Cortex of kidney (tissue), 1 donor: ENCODE measurements at places on chromosomes 12 and 14.

- DNase-seq = no peak
These were observed 13.5 kb upstream of the TESPA1 start for GRCh38 chr12:54997929-54998522.

DNA sequence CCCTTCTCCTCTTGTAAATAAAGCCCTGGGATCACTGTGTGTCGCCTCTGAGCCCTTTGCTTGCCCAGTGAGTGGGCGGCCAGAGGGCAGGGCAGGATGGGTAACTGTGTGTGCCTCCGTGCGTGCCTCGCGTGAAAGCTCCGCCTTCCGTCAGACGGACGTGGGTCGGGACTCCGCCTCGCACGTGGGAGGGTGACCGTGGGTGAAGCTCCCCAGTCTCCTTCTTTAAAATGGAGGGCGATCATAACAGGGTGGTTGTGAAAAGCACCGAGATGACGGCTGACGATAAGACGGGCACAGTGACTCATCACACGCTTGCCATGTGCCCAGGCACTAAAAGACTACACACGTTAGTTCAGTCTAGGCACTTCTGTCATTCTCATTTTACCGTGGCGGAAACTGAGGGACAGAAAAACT is 9.2 kb downstream of the PHB2 start:
- DNase-seq = no peak

- DNase-seq = no peak
These were observed 33.8 kb upstream of the PWP1 start for GRCh38 chr12:107651571-107652449.

- no peak for DNase-seq
These were observed 27.1 kb upstream of the TCL1A start for GRCh38 chr14:95741038-95741490.

DNA sequence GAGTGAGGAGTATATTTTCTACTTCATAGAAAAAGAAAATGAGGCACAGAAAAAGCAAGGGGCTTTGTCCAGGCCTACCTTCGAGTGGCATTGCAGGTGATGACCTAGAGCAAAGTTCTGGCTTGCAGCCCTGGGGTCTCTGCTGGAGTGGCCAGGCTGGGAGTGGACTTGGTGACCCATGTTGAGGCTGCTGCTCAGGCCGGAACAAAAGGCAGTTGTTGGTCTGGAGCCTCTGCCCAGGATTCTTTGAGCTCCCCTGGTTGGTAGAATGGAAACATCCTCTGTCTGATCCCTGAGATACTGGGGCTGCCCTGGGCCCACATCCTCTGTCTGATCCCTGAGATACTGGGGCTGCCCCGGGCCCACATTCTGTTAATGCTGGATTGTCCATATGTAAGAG is 86.1 kb downstream of the ADCK1 start:
- no peak for DNase-seq

DNA sequence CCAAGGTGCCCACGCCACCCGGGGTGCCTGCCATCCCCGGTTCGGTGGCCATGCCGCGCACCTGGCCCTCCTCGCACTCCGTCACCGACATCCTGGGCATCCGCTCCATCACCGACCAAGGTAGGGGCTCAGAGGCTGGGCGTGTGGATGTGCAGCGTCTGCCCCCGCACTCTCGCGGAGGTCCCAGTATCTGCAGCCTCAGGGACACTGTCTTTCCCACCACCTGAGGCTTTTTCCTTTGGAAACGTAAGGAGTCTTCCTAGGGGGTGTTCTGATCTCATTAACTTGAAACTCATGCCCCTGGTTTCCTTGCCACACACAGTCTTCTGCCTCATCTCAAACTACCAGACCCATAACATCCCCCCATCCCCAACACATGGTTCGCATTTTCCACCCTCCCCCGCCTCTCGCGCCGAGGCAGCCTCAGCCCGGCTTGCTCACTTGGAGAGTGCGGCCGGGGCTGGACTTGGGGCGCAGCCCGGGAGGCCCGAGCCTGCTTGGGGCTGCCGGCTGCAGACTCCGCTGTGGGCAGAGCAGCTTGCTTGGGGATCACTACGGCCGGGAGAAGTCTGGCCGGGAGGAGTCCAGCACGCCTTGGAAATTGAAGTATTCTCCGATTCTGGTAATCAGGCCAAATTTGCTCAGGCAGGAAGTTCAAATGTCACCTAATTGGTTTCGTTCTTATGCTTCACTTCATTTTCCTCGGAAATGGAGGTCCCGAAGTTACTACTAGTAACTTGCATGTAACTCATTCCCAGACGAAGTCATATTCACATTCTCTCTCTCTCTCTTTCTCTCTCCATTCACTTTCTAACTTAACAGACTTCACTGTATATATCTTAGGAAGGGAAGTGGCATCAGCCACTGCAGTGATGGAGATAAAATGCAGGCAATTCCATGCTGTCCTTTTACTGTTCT is 2.0 kb downstream of the PAX9 start:
- DNase-seq = no peak

DNA sequence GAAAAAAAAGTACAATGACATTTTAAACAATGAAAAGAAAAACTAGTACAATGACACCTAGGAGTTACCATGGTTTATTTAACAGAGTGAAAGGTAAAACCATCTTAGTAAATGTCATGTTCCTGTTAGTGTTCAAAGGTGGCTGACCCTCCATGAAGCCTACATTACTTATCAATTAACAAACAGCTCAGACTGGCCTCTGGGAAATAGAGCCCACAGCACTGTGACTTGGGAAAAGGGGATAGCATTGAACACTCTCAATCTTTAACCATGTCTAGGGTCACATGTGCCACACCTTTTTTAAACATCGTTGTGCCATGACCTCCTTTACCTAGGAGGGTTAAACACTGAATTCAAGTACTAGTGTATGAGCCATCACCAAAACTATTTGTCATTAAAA is 106.3 kb upstream of the SOX5 start:
- no peak for DNase-seq

GRCh38 chr14:61080591-61081010 is 99.6 kb downstream of the SLC38A6 start:
- DNase-seq = no peak

GRCh38 chr12:92735131-92735721 is 32.4 kb downstream of the PLEKHG7 start:
- DNase-seq = no peak

GRCh38 chr12:8465301-8465996 is 9.7 kb downstream of the CLEC6A start:
- no peak for DNase-seq

DNA sequence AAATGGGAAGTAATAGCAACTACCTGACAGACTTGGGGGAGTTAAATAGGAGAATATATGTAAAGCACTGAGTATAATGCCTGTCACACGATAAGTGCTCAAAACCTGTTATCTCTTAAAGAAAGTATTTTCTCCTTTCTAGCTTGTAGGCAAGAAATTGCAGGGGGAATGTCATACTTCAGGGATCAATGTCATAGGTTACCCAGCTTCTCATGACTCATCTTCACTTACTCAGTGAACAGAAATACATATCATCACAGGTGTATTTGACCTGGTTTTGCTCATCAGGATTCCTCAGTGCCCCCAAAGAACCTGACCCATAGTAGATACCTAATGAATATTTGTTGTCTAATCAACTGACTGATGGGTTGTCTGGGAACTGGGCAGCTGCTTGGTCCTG is 285.0 kb upstream of the ATP2B1 start:
- no peak for DNase-seq

- no peak for DNase-seq
These were observed 77.1 kb downstream of the RASSF9 start for GRCh38 chr12:85759091-85759490.

GRCh38 chr14:28373721-28374120 is 392.9 kb upstream of the FOXG1 start:
- no peak for DNase-seq

DNA sequence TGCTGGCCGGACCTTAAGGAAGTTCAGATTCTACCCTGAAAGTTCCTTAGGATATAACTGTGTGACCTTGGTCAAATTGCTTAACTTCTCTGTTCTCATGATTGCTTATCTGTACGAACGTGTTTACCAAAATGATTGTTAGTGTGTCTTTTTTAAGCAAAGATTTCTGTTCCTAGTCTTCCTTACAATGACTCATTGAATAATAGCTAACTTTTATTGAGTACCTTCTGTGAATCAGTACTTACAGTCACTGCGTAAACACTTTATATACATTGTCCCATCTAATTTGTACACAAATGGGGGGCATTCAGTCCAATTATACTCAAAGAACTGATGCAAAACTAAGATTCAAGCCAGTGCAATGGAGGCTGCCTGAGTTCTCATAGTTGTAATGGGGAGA is 4.2 kb upstream of the TMEM30B start:
- no peak for DNase-seq

GRCh38 chr12:116188581-116188980 is 88.9 kb downstream of the MED13L start:
- DNase-seq = no peak

- no peak for DNase-seq
These were observed 79.0 kb downstream of the PITPNM2 start for GRCh38 chr12:123071857-123072256.

DNA sequence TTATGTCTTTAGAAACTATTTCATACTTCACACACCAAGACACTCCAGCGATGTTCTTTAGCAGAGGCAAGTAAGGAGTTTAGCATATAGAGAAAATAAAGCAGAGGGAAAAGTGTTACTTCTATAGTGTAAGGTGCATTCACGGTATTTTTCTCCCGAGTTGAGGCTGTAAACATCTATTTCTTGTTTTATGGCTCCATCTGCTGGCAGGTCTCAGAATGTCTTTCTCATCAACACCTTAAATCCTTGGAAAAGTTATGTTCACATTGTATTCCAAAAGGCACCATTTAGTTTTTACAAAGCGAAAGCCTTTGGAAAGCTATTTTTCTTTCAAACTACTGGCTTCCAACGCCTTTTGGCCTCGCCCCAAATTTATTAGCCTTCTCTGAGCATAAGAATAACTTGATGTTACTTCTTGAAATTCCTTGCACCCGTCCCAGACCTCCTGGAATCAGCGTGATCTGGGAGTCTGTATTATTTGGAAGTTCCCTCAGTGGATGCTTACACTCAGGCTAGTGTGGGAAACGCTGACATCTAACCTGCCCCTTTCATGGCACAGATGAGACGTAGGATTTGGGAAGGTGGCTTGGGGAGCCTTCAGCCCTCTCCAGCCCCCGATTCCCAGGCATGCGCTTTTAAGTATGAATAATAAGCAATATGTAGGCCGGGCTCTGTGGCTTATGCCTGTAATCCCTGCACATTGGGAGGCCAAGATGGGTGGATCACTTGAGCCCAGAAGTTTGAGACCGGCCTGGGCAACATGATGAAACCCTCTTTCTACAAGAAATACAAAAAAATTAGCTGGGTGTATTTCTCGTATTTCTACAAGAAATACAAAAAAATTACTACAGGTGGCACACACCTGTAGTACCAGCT is 1.9 kb upstream of the PIWIL1 start:
- DNase-seq = no peak

GRCh38 chr14:45902241-45902640 is 649.2 kb upstream of the MIS18BP1 start:
- no peak for DNase-seq

DNA sequence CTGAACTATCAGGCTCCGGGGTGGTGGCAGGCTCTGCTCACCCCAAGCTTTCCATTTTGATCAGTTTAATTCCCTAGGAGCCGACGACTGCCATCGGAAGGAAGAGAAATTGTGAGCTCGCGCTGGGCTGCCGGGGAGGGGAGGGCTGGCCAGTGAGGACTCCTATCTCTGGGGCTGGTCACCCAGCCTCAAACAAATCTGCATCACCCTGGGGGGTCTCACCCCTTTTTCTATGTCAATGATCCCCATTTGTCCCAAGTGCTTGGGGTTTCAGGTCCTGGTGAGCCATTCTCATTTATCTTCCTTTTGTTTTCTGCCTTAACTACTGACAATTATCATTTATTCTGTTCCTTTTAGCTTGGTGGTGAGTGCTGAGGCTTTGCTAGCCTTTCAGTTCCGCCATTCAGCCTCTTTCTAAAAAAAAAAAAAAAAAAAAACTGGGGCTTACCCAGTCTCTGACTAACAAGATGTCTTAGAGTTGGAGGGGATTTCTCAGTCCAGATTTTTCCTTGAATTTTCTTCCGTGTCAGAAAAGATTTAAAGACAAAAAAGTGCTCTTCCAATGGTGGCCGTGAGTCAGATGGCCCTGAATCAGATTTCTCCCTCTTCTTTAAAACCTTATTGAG is 22.8 kb upstream of the USP44 start:
- DNase-seq = no peak

GRCh38 chr14:55212634-55213033 is 21.2 kb upstream of the DLGAP5 start:
- DNase-seq = no peak

- no peak for DNase-seq
These were observed 9.7 kb upstream of the SGPP1 start for GRCh38 chr14:63737582-63738006.

DNA sequence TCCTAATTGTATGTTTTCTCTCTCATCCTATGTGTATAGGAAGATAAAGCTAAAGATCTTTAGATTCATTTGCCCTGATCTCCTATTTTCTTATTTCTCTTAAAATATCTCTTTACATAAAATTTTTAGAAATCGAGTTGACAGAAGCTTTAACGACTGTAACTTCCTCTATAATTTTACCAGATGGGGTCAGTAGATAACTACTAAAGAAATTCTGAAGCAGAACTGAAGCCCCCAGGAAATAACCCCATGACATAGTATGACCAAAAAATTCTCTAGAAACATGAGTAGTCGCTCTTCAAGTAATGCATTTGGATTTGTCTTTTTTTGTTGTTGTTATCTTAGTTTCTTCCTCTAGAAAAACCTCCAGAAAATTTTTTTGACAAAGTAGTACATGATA is 288.0 kb downstream of the ERC1 start:
- DNase-seq = no peak

GRCh38 chr12:27493260-27493940 is 30.6 kb upstream of the PPFIBP1 start:
- DNase-seq = no peak

DNA sequence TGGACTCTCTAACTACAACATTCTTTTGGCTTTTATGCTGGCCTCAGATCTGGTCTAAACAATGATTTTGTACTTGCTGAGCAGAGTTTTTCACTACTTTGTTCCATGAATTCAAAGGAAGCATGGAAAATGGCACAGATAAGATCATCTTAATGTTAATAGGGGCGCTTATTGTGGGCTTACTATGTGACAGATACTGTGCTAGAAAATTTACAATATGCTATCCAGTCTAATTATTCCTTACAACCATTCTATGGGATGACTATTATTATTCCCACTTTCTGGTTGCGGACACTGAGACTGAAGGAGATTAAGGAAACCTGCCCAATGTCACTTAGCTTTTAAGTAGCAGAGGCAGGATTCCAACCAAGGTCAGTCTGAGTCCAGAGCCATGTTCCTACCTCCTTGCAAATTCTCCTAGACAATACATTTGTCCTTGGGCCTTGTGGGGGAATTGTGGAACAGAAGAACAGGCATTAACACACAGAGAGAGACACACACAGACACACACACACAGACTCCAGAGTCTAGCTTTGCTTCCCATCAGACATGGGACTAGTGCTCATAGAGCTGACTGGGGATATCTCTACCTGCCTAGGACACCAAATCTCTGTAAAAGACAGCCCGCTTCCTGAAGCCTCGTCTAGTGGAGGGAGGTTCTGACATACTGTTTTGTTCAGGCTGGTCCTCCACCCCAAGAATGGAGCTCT is 107.7 kb downstream of the SLC38A1 start:
- no peak for DNase-seq
